Fibroblast of lung (primary cell): ENCODE measurements at places on chromosomes 11 and 22. TPM values are rescaled to one million over a fixed set of nuclear protein-coding genes. Genes with fewer than 3 reads are reported as not detected.

DNA sequence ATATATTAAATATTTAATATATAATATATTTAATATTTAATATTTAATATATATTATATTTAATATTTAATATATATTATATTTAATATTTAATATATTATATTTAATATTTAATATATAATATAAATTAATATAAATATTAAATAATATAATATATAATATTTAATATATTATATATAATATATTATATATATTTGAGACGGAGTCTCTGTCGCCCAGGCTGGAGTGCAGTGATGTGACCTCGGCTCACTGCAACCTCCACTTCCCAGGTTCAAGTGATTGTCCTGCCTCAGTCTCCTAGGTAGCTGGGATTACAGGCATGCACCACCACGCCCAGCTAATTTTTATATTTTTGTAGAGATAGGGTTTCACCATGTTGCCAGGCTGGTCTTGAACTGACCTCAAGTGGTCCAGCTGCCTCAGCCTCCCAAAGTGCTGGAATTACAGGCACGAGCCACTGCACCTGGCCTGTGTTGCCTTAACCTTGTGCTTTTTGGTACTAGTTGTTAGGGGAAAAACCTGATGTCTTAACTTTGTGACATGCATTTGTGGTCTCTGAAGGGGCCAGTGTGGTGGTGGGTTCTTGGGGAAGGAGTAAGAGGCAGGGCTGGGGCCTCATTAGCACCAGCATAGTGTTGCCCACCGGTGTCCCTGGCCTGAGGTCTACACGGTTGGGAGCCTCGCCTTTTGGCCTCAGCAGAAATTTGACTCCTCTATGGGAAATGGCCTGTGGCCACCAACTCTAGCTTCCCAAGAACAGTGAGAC is 16.6 kb downstream of the SEC14L3 start:
- no peak for DNase-seq

DNA sequence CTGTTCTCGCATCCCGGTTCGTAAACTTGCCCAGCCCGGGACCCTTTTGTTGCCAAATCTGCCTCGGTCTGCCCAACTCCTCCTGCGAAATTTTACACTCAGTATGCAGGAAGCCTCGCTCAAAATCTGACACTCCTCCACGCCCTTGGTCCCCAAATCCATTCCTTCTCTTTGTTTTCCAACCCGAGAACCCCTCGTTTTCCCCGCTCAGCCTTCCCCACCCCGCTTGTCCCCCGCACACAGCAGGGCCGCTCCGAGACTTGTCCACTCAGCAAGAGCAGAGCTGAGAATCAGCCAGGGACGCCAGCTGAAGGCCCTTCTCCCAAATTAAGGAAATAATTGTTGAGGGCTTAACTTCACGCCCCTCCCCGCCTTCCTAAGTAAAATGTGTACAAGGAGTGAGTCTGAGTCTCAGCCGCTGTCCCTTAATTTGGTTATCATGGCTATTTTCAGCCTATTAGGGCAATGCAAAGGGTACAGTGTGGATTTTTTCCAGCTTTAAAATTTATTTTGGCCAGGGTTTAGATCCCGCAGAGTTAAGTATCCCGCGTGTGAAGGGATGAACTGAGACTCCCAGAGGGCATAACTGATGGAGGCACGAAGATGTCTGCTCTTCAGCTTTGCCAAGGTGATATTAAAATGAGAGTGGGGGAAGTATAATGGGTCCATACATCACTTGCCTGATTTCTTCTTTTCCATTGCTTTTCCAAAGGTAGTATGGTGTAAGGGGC is 581 bp upstream of the FBXO3 start:
- no peak for DNase-seq

GRCh38 chr11:68950270-68950669 is 30.5 kb downstream of the MRGPRD start:
- DNase-seq: peak; percentile 17

Gene RASGRP2
- total RNA-seq: 0.26 and 1.2 TPM in 2 replicates

GRCh38 chr11:23604966-23605365 is 744.7 kb upstream of the CCDC179 start:
- DNase-seq: peak; percentile 39

DNA sequence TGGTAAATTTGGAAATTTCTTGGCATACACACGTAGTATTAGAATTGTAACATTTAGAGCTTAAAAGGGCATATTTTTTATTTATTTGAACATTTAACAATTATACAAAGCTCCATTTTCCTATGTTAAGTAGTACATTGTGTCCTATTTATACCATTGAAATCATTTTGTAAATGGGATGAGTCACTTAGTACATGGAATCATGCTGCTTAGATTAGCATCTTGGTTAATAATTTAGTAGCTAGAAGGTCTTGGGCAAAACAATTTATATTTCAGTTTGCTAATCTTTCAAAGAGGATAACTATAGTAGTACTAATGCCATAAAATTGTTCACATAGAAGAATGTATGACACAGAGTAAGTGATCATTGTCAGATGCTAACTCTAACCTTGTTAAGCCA is 450.1 kb upstream of the LUZP2 start:
- no peak for DNase-seq

Gene ASRGL1
- under 0.01 TPM in 1 of 2 replicates, not detected in the other for total RNA-seq

DNA sequence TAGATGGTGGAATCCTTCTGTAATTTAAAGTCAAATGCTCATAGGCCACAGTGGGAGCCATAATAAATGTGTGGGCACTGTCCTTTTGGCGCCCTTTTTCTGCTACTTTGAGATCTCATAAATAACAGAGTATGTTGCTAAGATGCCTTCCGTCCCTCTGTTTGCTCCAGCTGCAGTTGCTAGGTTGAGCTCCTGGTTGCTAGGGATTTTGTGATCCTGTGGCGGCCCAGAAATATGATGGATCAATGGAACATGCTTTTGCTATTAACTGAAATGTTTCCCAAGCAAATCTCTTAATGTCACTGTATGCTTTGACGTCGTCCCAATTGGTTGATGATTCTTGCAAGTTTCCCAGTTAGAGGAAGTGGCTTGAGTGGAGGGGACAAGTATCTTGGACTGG is 53.5 kb downstream of the MYO18B start:
- no peak for DNase-seq

Gene NLRP14
- total RNA-seq: under 0.01 and 0.17 TPM in 2 replicates

DNA sequence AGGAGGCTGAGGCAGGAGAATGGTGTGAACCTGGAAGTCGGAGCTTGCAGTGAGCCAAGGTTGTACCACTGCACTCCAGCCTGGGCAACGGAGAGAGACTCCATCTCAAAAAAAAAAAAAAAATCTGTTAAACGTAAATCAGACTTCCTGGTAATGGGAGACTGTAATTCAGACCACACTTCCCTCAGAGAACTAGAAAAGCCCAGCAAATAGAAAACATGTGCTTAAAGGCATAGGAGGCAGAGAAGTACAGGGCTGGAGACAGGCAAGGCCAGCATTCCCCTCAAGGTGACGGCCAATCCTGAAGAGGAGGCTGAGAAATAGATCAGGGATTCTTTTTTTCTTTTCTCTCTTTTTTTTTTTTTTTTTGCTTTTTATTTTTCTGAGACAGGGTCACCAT is 8.2 kb downstream of the GGT5 start:
- DNase-seq: no peak

- no peak for DNase-seq
Observed at GRCh38 chr22:36285545-36285944, 32.6 kb downstream of the APOL1 start.

DNA sequence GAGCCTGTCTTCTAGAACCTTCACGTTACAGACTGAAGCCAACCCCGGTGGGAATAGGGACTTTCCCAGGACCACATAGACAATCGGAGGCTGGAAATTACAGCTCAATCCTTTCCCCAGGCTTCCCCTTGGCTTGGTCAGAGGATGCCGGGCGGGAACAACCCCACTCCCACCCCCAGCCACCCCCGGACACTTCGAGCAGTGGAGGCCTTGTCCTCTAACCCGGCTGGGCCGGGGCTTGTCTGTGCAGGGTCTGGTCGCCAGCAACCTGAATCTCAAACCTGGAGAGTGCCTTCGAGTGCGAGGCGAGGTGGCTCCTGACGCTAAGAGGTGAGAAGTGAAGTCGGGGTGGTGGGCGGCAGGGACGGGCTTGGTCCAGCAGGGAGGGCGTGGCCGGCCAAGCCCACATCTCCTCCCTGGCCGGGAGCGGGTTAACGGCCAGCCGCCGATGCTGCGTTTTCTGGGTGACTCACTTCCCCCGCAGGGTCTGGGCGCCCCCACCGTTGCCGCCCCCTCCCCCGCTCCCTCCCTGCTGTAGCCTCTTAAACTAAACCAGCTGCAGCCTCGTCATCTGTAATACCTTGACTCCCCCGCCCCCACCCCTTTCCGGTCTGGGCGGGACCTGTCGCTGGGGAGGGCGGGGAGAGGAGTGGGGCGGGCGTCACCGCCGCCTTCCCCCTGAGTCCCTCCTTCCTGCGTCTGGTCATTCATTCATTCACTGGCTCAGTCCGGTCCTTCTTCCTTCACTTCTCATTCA is 1.5 kb downstream of the LGALS1 start:
- peak; percentile 97 for DNase-seq

DNA sequence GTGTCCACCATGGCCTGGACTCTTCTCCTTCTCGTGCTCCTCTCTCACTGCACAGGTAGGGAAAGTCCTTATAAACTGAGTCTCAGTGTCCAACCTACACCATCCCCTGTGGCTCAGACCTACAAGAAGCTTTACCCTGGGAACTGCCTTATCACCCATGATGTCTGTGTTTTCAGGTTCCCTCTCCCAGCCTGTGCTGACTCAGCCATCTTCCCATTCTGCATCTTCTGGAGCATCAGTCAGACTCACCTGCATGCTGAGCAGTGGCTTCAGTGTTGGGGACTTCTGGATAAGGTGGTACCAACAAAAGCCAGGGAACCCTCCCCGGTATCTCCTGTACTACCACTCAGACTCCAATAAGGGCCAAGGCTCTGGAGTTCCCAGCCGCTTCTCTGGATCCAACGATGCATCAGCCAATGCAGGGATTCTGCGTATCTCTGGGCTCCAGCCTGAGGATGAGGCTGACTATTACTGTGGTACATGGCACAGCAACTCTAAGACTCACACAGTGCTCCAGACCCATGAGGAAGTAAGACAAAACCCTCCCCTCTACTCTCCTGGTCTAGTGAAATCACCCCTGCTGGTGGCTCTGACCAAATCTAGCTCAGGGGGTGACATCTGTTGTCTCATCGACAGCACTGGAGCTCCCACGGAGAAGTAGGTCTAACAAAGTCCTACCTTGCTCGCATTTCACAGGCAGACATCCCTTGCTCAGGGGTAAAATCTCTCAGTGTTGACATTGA is 74.3 kb downstream of the VPREB1 start:
- DNase-seq: no peak

Gene GSTT2B
- 0.26 and 9.9 TPM in 2 replicates for total RNA-seq

DNA sequence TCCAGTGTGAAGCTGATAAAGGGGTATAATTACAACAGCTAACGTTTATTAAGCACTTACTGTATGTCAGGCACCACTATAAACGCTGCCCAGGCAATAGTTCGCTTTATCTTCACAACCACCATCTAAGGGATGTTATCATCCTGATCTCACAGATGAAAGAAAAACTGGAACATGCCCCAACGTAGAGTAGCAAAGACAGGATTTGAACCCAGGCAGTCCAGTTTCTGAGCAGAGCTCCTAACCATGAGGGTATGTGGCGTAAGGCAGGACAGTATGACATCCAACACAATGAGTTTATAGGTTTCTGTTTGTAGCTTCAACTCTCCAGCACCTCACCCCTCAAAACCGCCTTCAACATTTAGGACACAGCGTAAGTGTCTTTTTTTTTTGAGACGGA is 59.5 kb downstream of the AHNAK start:
- DNase-seq: no peak

Gene HEPHL1
- not detected in 2 replicates for total RNA-seq

- DNase-seq: no peak
Observed at GRCh38 chr22:23359583-23360123, 179.3 kb downstream of the BCR start.

Gene OR10G6
- total RNA-seq: not detected in 2 replicates

GRCh38 chr11:88543902-88544655 is 206.5 kb upstream of the CTSC start:
- peak; percentile 81 for DNase-seq

DNA sequence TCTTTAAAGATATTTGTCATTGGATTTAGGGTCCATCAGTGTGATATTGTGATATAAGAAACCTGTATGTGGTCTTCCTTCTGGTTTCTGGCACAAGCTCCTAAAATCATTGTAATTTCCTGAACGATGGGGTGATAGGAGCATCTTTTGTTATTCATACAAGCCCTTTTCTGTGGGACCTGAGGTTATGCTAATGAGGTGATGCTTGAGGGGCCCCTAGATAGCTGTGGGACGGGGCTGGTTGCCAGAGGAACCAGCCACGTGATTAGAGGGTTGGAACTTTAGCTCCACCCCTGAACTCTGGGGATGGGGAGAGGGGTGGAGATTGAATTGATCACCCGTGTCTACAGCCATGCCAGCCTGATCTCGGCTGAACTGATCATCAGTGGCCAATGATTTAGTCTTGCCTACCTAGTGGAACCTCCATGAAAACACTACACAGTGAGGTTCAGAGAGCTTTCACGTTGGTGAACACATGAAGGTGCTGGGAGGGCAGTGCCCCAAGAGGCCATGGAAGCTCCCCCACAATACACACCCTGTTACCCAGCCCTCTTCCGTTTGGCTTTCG is 62.8 kb downstream of the BCR start:
- DNase-seq: no peak

- DNase-seq: no peak
Observed at GRCh38 chr22:39383841-39384625, 15.5 kb upstream of the TAB1 start.

- peak; percentile 96 for DNase-seq
Observed at GRCh38 chr11:111939836-111940604, 2.9 kb downstream of the DIXDC1 start.

Gene KCNK7
- total RNA-seq: under 0.01 TPM in 1 of 2 replicates, not detected in the other
